ENCODE measurements at places on chromosomes 1 and 21. TPM values are rescaled to one million over a fixed set of nuclear protein-coding genes. Genes with fewer than 3 reads are reported as not detected.

DNA sequence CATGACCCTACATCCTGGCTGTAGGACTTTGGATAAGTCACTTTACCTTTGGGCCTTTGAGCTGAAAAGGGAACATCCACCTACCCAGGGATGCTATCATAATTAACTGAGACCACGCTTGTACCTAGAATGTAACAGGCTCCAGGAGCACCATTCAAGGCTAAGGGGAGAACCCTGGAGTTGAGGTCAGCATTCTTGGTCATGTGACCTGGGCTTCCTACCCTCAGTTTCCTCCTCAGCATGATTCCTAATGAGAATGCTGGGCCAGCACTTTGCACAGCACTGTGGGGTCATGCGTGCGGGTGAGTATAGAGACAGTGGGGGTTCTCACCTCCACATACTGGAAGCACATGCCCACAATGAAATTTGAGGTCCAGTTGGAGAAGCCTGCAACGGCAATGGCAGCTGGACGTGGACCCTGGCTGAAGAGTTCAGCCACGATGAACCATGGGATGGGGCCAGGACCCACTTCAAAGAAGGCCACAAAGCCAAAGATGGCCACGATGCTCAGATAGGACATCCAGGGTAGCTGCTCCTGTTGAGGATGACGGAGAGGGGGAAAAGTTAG is 31.3 kb downstream of the SLC2A1 start:
- DNase-seq: no peak
- H3K36me3 ChIP-seq: peaks cover 28% of the 10 kb centered on the region
- no peak overlapping the region for H3K4me3 ChIP-seq
- peaks cover 43% of the 10 kb centered on the region for H3K4me1 ChIP-seq
- no peak overlapping the region for H3K27ac ChIP-seq
- H3K27me3 ChIP-seq: no peaks in the 10 kb centered on the region

DNA sequence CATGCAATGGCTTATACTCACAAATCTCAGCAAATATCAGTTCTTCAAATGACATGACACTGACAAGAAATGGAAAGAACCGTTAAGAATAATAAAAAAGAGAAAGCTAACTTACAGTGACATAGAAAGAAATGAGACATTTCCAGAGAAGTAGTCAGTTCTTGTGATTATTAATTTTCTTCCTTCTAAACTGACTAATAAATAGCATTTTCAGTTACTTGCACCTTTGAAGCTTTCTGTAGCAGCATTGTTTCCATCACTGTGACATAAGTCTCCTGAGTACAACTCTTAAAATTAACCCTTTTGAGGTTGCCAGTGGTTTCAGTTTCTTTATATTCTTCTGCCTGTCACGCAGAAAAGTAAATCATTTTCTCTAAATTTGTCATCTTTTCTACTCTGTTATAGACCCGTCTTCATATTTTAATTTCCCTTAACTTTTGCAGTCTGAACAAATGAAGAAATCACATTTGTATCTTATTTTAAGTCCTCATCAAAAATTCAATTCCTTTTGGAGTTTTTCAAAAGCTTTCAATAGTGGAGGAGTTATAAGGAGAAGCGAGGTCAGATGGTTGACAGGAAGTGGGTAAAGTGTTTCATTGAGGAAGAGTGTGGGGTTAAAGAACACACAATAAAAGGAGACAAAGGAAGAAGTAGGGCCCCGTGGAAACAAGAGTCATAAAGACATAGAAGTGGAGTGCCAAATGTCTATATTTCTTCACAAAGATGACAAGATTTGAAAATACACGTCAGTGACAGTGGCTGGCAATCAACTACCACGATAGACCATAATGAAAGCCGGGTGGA is 57.9 kb upstream of the S1PR1 start:
- H3K27ac ChIP-seq: peak overlapping the region; percentile 60
- H3K36me3 ChIP-seq: no peaks in the 10 kb centered on the region
- H3K27me3 ChIP-seq: no peaks in the 10 kb centered on the region
- DNase-seq: peak; percentile 55
- peak overlapping the region; percentile 3 for H3K4me3 ChIP-seq
- H3K4me1 ChIP-seq: peaks cover 20% of the 10 kb centered on the region

DNA sequence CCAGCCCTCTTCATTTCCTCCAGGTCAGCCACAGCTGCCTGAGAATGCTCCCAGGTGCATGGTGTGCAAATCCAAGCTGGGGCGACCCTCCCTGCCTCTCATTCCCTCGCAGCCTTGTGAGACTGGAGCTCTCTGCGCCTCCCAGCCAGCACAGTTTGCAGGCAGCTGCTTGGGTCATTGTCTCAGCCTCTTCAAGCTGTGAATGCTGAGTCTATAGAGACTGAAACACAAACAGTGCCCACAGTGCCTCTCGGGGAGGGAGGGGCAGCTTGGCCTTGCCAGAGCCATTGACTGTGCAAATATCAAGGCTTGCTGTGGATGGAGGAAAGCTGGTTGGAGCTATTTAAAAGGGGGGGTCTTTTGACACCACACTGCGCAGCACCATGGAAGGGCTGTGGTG is 10.6 kb downstream of the PLXNA2 start:
- DNase-seq: no peak
- H3K4me3 ChIP-seq: no peak overlapping the region
- H3K36me3 ChIP-seq: no peaks in the 10 kb centered on the region

DNA sequence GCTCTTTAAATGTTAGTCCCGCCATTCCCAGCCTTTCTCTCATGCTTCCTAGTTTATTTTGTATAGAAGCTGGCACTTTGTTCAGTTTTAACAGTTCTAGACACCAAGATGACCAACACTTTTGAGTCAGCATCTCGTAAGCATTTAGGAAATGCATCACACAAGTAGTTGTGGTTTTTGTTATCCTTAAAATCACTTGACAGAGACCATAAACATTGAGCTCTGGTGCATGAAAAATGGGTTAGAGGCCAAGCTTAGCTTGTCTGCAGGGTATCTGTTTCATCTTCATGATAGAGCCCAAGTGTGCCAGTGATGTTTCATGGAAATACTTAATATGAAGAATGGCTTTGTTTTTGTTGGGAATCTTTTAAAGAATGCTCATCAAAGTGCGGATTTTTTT is 159.7 kb downstream of the DISP1 start:
- no peaks in the 10 kb centered on the region for H3K27me3 ChIP-seq
- no peak for DNase-seq
- no peak overlapping the region for H3K27ac ChIP-seq
- H3K36me3 ChIP-seq: no peaks in the 10 kb centered on the region
- no peak overlapping the region for H3K4me3 ChIP-seq

- H3K4me1 ChIP-seq: no peaks in the 10 kb centered on the region
- DNase-seq: no peak
- no peak overlapping the region for H3K27ac ChIP-seq
Measured at GRCh38 chr1:94285031-94285654, 47.8 kb upstream of the ARHGAP29 start.

DNA sequence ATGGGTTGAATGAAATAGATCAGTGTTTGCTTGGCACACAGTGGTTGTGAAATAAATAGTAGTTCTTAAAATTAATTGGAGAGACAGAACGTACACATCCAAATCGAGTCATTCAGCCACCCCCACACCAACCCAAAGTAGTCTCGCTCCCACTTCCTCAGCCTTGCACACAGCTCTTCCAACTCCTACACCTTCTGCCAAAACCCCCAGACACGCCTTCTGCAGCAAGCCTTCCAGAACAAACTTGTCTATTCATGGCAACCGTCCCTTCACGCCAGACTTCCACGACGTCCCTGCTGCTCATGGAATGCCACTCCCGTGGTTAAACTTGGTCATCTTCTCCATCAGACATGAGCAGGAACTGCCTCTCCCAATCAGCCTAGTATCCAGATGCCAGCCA is 37.5 kb upstream of the RD3 start:
- no peak overlapping the region for H3K4me3 ChIP-seq
- no peaks in the 10 kb centered on the region for H3K36me3 ChIP-seq
- H3K4me1 ChIP-seq: no peaks in the 10 kb centered on the region
- H3K27ac ChIP-seq: no peak overlapping the region
- H3K27me3 ChIP-seq: no peaks in the 10 kb centered on the region

CD5L gene
- polyA plus RNA-seq: not detected

DNA sequence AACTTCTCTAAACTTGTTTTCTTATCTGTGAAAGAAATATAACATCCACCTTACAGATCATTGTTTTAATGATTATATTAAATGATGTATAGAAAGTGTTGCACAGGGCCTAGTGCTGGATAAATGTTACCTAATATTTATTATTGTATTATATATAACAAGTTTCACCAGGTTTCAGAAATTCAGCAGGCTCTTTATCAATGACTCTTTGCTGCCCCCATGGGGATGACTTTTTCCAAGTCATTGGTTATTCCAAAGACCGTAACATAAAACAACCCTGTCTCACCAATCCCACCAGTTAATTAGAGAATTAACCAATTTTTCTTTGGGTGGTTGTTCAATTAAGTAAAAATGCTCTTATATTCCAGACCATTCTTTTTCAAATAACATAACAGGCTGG is 7.3 kb upstream of the DEDD start:
- peak; percentile 51 for DNase-seq
- H3K4me3 ChIP-seq: no peak overlapping the region
- H3K4me1 ChIP-seq: no peaks in the 10 kb centered on the region
- no peak overlapping the region for H3K27ac ChIP-seq

DNA sequence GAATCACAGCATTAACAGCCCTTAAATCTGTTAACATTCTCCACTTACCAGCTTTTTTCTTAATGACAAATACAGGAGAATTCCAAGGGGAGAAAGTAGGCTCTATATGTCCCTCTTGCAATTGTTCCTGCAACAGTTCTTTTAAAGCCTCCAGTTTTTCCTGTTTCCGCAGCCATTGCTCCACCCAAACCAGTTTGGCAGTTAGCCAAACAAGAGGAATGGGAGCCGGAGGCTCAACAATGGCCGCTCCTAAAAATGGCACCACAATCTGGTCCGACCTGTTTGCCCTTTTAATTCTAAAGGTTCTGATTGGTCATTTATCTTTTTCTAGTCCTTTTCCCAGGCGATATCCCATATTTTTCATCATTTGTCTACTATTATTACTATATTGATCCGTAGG is 14.0 kb upstream of the L1TD1 start:
- no peak for DNase-seq
- no peak overlapping the region for H3K27ac ChIP-seq
- no peak overlapping the region for H3K4me3 ChIP-seq
- H3K36me3 ChIP-seq: no peaks in the 10 kb centered on the region
- no peaks in the 10 kb centered on the region for H3K4me1 ChIP-seq
- no peaks in the 10 kb centered on the region for H3K27me3 ChIP-seq

CD1B gene
- polyA plus RNA-seq: not detected

DNA sequence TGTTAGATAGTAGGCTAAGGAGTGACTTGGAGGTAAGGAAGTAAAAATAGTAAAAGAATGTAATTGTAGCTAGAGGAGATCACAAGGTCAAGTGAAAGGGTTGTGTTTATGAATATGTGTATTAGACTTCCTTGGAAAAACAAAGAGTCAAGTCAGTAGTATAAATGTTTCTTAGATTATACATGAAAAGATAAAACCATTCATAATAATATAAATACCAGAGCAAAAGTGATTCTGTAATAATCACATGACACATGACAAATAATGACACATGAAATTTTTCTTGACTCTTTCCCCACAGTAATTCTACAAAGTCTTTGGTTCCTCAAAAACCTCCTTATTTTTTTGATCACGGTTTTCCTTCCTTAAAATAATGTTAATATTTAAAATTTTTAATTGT is 56.4 kb downstream of the IVNS1ABP start:
- no peaks in the 10 kb centered on the region for H3K27me3 ChIP-seq
- no peak overlapping the region for H3K4me3 ChIP-seq
- no peak overlapping the region for H3K27ac ChIP-seq
- no peak for DNase-seq
- H3K36me3 ChIP-seq: no peaks in the 10 kb centered on the region

DNA sequence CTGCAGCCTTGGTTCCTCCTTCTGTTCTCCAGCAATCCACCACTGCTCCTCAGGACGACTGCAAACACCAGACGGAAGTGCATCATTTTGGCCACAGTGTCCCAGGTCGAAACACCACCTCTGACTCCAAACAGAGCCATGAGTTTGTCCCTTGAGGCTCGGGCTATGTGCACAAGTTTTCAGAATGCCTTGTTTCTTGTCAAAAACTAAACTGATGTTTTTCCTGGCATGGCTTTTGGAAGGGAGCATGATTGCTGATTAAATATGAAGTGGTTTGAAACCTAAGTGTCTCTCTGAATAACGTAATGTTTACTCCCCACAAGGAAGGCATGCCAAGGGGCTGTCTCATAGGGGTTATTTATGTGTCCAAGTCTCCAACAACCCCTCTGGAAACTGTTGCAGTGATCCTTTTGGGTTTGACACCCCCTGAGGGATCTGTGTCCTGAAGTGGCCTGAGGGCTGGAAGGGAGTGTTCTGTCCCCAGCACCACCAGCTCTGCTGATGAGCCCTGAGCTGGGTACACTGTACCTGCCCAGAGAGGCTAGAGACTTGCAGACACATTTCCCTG is 132.7 kb downstream of the PLPP3 start:
- no peaks in the 10 kb centered on the region for H3K4me1 ChIP-seq
- no peaks in the 10 kb centered on the region for H3K36me3 ChIP-seq
- no peak for DNase-seq

RAB3B gene
- polyA plus RNA-seq: not detected

CNIH3 gene
- polyA plus RNA-seq: 1.2 TPM

SZRD1 gene
- polyA plus RNA-seq: 38.9 TPM

GRCh38 chr1:172776071-172776470 is 117.2 kb downstream of the FASLG start:
- H3K4me3 ChIP-seq: no peak overlapping the region
- peaks cover 9% of the 10 kb centered on the region for H3K4me1 ChIP-seq
- H3K36me3 ChIP-seq: no peaks in the 10 kb centered on the region
- no peak overlapping the region for H3K27ac ChIP-seq

DNA sequence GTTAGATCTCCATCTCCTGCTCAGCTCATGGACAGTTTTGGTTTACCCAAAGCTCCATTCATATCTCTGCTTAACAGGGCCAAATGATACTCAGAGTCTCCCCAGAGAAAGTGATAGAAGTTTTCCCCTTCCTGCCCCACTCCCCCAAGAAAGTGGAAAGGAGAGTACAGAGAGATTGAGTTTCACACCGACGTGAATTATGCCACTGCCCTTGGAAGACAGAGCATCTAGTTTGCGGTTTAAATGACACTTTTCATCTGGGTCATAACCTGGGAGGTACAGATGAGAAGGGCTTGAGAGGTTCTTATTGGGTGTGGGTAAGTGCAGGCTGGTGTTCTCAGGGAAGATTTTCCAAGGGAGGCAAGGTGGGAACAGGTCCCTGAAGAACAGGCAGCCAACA is 6.9 kb upstream of the ZNF362 start:
- no peaks in the 10 kb centered on the region for H3K4me1 ChIP-seq
- H3K27me3 ChIP-seq: no peaks in the 10 kb centered on the region
- no peaks in the 10 kb centered on the region for H3K36me3 ChIP-seq
- H3K27ac ChIP-seq: no peak overlapping the region
- H3K4me3 ChIP-seq: no peak overlapping the region

DNA sequence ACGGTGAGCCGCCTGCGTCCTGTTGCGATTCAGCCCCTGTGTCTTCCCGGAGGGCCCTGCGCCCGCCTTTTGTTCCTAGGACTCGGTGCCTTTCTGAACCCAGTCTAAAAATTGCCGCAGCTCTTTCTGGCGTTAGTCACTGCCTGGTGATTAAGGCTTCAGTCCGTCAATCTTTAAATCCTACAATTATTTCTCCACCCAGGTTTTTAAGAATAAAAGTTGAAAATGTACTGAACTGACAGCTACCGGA is 16.2 kb upstream of the PDXK start:
- no peaks in the 10 kb centered on the region for H3K4me1 ChIP-seq
- no peaks in the 10 kb centered on the region for H3K36me3 ChIP-seq
- H3K4me3 ChIP-seq: no peak overlapping the region
- H3K27me3 ChIP-seq: no peaks in the 10 kb centered on the region
- no peak overlapping the region for H3K27ac ChIP-seq

AZIN2 gene
- 4.3 TPM for polyA plus RNA-seq
